NCI-H748 treated with DMSO at 0.1 percent for 48 hours (cell line): ENCODE measurements at places on chromosomes 1 and 21.

DNA sequence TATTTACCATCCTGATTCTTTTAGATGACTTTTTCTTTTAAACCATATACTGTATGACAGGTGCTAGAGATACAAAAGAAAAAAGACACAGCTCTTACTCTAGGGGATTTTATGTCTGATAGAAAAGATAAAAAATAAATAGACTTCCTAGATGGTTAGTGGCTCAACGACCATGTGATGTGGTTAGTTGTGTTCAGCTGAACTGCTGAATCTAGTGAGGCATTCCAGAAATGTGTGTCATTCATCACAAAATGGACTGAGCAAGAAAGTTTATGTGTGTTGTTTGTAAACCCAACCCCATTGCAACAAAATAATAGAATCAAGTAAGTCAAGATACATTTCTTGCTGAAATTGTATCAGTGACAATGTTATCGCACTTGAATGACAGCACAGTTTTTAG, 205.8 kb upstream of the LYPLAL1 start:
- DNase-seq: no peak

DNA sequence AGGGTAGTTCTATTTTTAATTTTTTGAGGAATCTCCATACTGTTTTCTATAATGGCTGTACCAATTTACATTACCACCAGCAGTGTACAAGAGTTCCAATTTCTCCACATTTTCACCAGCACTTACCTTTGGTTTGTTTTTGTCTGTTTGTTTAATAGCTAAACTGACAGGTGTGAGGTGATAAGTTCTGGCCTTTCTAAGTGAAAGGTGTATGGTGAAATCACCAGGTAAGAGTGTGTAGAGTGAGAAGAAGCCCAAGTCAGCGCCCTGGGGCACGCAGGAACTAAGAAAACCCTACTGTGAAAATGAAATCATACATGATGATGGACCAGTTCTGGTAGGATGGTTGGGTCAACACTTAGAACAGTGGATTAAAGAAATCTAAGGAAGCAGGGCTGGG, 34.5 kb downstream of the BTG3 start:
- peak; percentile 7 for DNase-seq

DNA sequence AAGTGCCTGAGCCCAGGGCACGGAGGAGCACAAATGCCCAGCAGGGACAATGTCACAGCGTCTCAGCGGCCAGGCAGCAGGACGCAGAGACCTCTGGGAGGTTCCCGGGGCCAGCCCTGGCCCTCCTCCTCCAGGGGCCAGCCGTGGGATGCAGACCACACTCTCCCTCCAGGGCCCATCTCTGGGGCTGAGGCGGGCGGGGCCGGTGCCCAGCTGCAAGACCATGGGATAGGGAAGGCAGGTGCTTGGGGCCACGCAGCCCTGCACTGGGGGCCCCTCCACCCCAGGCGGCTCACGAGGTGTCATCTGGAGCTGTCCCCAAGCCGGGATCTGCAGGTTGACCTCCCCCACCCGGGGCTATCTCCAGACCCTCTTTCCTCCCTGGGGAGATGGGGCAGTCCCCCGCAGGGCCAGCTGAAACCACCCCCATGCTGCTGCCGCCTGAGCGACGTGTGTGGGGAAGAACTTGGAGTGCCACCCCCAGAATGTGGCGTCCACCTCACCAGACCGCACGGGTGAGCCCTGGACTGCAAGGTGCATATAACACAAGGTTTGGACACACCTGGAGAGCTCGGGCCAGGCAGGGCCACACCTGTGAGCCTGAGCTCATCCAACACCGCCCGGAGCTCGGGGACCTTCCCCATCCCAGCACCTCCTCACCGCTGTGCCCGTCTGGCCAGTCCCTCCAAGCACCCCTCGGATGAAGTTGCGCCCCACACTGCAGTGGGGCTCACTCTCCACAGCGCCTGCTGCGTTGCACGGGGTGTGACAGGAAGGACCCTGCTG, 4.1 kb upstream of the TTLL10 start:
- DNase-seq: no peak

GRCh38 chr1:52632732-52633290, at the start of gene SHISAL2A:
Gene SHISAL2A (plus strand): TSS chr1:52633168. CDS start chr1:52633494, 326 bp downstream.
- DNase-seq: no peak

DNA sequence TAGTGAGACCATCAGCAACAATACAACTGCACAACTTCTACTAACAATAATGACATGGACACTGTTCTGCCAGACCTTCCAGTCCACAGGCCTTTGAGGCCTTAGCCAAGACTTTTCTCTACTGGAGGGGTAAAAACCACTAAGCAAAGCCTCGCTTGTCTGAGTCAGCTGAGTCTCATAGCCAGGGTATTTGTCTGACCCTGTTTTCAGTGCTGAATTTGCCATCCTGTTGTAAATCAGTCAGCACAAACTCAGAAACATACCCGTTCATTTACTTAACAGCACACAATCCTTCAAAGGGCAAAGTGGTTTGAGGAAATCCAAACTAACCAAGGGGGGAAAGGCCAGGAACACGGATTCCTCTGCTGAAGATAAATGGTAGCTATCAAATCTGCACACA, 537.8 kb downstream of the SMYD3 start:
- DNase-seq: no peak

- DNase-seq: no peak
Observed at GRCh38 chr1:174964261-174964971, 35.3 kb upstream of the CACYBP start.

DNA sequence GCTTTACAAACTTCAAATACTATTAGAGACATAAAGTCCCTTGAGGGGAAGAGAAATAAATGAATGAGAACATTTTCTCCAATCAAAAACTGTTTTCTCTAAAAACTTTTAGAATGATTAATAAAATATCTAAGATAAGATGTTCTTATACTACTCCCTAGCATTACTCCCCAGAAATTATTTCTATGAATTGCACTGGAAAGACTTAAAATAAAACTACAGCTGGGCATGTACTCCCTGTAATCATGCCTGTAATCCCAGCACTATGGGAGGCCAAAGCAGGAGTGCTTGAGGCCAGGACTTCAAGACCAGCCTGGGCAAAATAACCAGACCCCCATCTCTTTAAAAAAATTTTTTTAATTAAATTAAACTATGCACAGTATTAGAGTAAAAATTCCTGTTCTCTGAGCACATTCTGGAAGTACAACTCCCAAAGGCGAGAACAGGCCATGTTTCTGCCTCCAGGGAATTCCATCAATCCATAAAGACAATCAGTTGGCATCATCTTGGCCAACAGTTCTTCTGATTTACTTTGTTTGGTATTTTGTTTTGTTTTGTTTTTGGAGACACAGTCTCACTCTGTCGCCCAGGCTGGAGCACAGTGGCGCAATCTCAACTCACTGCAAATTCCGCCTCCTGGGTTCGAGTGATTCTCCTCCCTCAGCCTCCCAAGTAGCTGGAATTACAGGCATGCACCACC, 77.9 kb downstream of the TGFBR3 start:
- no peak for DNase-seq

DNA sequence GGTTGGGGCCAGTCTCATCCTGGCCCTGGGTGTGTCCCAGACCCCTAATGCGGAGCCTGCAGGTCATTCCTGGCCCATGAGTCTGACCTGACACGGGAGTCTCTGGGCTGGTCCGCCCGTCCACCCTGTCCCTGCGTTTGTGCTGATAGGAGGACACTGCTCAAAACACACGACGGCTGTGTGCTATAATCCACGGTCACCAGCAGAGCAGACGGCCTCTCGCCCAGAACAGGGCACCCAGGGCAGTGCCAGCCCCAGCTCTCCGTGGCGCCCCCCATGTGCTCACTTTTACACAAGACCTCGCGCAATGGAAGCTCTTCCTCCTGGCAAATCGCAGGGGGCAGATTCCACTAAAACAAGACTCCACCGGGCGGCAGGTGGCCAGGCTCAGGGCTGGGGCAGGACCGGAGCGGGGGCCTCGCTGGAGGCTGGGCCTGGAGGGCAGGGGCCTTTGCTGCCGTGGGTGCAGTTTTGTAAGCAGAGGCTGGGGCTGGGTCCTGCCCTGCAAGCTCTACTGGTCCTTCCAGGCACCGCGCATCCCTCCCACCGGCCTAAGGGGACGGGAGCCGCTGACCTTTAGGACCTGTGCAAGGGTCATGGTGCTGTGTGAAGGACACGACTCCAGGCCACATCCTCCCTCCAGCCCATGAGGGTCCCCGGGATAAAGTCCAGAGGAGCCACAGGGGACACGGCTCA, 10.6 kb upstream of the SLC19A1 start:
- no peak for DNase-seq

- DNase-seq: no peak
Observed at GRCh38 chr1:154384650-154385489, 20.3 kb upstream of the IL6R start.

DNA sequence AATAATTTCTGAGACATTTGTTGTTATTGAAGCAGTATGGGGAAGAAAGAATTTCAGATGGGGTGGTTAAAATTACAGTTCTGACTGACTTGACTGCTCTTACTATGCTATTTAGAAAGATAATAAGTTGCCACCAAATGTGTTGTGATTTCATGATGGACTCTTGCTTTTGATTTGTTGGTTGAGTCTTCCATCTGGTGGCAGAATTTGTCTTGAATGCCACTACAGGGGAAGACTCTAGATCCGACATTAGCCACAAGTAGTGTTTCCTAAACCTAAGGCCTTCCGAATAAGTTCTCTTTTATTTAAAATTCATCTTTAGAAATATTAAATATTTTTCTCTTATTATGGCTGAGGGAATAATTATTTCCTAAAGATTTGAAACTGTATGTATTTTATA, 190.9 kb upstream of the ADGRL4 start:
- no peak for DNase-seq

GRCh38 chr21:45401916-45402900, 2.8 kb upstream of the COL18A1 start:
- DNase-seq: no peak

GRCh38 chr1:209626346-209627026, 25.7 kb downstream of the LAMB3 start:
- DNase-seq: no peak

GRCh38 chr1:93676427-93676826, 5.2 kb downstream of the BCAR3 start:
- DNase-seq: no peak
